ENCODE measurements at places on chromosomes 7 and 10.

GRCh38 chr7:38396852-38397251 lies 123.4 kb upstream of the TARP start:
- no peak for DNase-seq

DNA sequence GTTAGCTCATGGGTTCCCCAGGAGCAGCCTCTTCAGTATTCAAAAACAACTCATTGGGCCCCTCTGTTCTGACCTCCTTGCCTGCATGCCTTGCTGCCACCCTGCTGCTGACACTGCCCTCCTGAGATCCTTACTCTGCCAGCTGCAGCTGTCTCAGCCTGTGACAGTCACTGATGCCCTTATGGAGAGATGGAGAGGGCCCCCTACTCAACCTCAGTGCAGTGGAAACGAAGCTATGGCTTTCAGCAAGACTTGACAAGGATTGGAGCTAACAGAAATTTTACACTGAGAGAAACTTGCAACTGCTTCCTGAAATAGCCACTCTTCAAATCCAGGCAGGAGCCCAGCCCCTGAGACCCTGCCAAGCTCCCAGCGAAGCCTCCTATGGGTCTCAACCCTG lies 678.3 kb upstream of the C7orf33 start:
- DNase-seq, result no peak

DNA sequence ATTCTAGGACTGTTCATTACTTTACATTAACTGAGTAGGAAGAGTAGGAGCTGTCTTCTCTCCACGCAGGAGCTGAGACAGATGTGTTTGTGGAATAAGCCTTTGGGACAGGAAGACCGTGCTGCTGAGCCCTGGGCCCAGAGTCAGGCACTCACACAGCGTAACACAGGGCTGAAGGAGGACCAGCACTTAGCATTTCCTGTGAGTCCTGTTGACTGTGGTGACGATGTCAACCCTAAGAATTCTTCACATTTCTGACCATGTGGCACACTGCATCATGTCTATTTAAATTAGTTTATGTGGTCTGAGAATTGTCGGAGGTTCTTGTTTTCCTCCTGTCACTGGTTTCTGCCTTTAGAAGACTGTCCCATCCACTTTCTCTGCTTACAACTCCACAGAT lies 117.2 kb downstream of the PIP4K2A start:
- DNase-seq, result no peak

- no peak for DNase-seq
These were observed 9.4 kb downstream of the PDSS1 start for GRCh38 chr10:26706936-26707335.

DNA sequence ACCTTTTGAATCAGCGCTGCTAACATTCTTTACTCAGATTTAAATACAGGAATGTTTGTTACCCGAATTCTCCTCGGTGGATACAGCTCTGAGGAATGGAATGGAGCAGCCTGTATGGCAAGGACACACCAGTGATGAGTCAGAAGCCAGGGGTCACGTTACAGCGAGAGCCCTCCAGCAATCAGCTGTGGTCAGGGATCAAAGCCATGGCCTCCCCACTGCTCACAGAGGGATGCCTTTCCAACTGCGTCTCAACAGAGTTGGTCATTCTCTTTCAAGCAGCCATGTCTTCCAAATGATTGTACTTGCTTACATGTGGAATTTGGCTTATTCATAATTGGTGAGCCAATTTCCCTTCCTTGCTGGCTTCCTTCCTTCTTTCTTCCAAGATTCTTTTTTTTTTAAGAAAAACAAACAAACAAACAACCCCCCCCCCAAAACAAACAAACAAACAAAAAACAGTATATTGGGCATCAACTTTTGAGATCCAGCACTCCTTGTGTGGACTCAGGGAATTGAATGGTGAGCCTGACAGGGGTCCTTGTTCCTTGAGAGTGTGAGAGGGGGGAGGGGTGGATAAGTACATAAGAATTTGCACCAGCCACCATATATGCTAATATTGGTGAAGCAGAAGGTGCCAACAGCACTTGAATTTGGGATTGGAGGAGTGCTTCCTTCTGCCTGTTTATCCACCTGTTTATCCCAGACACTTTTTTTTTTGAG lies 100.2 kb downstream of the ATXN7L1 start:
- peak; percentile 93 for DNase-seq

- DNase-seq, result no peak
These were observed 745.8 kb downstream of the GRID1 start for GRCh38 chr10:85620807-85621206.

DNA sequence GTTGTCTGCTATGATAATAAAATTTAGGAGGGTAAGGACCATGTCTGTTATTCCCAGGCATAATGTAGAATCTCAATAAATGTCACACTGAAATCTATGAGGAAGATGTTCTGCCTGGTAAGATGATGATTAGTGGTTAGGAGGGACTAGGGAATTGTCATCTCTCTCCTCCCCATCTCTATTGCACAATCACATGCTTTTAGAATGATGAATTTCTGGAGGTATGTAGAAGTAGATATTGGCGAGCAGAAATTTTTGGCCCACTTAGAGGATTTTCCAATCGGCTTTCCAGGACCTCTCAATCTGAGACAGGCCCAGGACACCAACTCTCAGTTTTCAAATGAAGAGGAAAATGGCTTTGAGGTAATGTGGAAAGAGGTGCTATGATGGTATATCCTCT lies 2.0 kb upstream of the PITX3 start:
- no peak for DNase-seq

DNA sequence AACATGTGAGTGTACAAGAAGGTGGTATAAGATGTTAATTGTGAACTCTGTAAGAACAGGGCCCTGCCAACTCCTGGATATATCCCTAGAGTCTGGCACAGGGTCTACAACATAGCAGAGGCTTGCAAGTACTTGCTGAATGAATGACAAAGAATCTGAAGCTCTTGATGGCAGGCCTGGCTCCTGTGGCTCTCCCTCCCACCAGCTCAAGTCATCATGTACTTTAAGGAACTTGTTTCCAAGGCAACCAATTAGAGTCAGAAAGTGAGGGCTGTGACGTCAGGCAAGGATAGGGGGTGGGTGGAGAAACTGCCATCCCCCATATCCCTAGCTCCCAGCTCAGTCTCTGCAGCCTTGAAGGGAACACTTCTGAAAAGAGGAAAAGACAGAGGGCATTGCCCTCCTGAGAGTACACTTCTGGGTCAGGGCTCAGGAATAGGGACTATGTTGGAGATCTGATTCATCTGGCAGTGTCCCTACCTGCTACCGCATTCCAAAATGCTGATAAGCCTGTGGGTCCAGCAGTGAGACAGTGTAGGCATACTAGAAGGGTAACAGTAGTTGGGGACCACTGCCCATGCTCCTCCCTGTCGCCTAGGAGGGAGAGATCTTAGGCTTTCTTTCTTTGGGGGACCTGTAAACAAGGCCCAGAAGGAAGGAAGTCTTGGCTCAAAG lies 34.6 kb upstream of the BTRC start:
- no peak for DNase-seq

Data from brain pericyte (primary cell).